Fibroblast of lung (primary cell): ENCODE measurements at places on chromosomes 3 and 15.

- no peak for DNase-seq
Measured at GRCh38 chr3:56940321-56940720, 120.1 kb upstream of the SPATA12 start.

- DNase-seq: peak; percentile 76
Measured at GRCh38 chr3:171804618-171805389, 5.5 kb downstream of the PLD1 start.

DNA sequence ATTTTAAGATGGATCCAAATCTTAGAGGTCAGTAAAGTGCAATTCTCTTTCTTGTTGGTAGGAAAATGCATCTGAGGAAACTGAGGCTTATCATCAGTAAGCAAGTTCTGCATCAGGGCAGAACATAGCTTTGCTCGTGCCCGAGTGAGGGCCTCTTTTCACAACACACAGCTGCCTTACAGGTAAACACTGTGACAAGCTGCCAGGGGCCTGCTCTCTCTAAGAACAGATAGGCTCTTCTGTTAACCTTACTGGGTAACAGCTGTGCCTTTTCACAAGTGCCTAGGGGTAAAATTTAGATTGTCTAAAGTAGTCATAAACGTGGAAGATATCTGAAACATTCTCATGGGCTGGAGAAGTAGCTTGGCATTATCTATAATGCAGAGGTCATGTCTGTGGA, 118.1 kb downstream of the C3orf38 start:
- no peak for DNase-seq

DNA sequence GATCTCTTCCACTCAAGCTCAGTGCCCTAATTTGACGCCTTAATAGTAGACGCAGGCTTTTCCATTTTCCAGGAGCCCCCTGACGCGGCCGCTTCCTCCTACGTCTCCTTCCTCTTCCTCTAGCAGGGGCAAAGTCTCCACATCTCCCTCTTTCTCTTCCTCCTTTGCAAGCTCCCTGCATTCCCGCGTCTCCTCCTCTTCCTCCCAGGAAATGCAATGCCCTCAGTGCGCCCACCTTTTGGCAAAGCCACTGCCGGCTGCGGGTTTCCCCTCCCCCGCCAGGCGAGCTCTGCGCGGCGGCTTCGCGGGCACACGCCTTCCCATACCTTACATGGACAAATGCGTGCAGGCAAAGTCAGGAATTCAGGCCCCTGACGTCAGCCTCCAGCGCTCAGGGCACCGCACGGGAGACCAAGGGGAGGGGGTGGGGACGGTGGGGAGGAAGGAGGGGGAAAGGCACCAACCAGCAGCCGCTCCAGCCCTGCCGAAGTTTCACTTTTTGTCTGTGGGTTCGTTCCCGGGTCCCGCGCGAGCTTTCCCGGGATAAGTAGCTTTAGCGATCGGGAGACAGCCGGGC, 432 bp upstream of the LPP start:
- peak; percentile 95 for DNase-seq

GRCh38 chr3:37981348-37981664, 9.3 kb upstream of the VILL start:
- DNase-seq: no peak

DNA sequence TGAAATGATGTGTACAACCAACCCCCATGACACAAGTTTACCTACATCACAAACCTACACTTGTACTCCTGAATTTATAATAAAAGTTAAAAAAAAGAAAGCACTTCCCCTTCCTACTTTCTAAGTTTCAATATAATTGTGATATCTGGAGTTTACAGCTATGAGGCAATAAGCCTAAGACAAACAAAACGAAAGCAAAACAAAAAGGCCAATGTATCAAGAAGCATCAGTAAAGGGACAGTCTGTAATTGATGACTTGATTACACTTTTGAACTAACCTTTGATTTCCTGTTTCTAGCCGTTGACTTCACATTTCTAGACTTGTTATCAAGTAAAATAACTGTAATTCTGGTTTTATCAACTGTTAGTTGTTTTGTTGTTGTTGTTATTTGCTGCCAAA, 187.5 kb upstream of the CNTN3 start:
- DNase-seq: no peak

DNA sequence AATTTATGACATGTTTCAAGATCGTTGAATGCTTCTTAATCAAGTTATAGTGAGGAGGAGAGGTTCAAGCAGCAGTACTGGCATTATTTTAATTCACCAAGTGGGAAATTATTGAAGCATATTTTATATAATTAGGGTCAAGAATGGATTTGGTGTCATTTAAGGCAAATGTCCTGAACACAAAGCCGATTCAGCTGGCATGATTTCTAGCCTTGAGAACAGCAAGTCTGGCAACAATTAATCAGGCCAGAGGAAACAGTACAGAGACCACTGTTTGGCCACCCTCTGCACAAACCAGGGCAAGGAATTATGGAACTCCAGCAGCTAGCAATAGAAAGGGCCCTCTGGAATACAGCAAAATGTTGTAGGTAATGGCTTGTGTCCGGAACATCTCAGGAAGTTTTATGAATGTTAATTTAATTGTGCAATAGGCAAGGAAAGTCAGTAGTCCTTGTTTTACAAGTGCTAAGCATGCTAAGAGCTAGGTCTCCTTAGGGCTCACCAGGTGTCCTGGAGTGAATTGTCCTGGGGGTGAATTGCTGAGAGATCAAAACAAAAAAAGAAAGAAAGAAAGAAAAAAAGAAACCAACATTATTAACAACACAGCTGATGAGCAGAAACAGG, 38.7 kb upstream of the SNRK start:
- DNase-seq: no peak

- no peak for DNase-seq
Measured at GRCh38 chr3:127411083-127411727, 123.4 kb upstream of the PRR20G start.

GRCh38 chr15:46231786-46232185, 597.0 kb downstream of the SQOR start:
- DNase-seq: no peak

DNA sequence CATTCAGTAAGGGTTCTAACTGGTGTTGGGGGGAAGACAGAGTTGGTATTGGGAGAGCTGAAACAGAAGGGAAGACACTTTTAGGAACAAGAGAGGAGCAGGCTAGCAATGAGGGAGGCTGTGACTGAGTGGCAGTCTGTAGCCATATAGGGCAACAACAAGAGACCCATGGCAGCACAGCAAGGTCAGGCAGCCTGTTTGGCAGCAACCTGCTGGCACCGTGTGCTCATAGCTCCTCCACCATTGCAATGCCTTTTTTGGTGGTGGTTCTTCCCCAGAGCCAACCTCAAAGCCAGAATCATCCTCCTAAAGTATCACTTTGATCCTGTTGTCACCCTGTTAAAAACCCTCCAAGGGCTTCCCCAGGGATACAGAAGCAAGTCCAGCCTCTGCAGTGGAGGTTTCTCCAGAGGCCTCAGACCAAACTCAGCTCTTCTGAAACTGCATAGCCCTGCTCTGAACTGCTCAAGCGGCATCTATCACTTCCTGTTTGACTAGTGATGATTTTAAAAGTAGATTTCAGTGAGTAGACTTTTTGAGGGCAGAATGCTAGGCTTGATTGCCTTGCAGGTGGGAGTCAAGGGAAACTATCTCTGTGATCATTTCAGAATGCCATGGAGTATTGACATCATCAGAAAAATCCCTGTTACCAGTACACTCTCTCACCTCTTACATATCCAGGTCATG, 176.9 kb downstream of the STAC start:
- no peak for DNase-seq

DNA sequence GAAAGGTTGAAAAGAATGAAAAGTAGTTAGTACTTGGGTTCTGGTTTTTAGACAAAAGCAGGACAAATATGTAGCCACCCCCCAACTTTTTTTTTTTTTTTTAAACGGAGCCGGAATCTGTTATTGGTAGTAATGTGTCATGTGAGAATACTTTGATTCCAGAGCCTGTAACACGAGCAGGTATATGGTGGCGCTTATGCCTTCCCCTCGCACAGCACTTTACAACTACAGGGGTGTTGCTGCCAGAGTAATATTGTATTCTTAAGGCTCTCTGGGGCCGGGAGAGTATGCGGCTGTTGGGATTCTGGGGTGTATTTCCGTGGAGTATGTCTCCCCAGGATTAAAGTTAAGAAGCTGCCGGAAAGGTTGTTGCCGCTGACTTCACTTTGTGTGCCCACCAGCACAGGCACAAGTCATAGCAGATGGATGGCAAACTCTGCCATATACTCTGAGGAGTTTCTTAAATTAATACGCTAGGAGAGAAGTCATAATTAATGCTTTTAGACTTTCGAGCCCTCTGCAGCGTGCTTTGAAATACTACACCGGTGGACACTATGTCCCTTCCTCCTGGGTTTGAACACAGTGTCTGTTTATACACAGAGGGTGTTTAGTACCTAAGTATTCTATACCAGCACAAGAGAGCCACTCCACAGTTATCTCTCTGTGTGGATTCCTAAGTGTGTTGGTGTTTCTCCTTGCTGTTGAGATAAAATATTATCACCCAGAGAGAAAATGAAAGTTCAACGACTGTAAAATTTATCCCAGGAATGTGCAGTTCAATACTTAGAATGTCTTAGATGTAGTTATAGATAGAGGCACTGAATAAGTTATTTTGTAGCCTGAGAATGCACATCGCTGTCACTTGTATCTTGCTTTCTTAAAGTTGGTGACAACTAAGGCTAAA, 1.4 kb downstream of the MBNL1 start:
- DNase-seq: peak; percentile 77

- DNase-seq: no peak
Measured at GRCh38 chr15:74445816-74446763, 12.3 kb upstream of the SEMA7A start.

DNA sequence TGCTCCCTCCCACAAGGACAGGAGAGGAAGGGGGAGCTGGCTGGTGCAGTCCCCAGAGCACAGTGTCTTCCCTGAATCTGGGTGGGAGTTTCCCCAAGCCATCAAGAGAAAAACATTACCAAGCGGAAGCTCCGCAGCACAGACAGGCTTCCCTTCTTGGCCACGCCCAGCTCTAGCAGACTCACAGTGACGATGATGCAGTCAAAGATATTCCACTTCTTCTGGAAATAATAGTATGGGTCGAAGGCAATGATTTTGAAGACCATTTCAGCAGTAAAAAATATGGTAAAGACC, 76.7 kb downstream of the SCN10A start:
- DNase-seq: no peak

DNA sequence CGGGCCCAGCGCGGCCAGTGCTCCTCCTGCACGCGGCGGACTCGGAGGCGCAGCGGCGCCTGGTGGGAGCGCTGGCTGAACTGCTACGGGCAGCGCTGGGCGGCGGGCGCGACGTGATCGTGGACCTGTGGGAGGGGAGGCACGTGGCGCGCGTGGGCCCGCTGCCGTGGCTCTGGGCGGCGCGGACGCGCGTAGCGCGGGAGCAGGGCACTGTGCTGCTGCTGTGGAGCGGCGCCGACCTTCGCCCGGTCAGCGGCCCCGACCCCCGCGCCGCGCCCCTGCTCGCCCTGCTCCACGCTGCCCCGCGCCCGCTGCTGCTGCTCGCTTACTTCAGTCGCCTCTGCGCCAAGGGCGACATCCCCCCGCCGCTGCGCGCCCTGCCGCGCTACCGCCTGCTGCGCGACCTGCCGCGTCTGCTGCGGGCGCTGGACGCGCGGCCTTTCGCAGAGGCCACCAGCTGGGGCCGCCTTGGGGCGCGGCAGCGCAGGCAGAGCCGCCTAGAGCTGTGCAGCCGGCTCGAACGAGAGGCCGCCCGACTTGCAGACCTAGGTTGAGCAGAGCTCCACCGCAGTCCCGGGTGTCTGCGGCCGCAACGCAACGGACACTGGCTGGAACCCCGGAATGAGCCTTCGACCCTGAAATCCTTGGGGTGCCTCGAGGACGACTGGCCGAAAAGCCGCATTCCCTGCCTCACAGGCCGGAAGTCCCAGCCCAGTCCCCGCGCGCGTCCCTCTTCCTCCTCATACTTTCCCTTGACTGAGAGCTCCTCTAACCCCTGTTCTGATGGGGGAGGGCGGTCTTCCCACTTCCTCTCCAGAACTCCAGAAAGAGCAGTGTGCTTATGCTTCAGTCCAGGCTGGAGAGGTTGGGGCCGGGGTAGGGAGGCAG, 1.4 kb upstream of the IL17RC start:
- DNase-seq: peak; percentile 59

GRCh38 chr3:30707825-30708224, 101.4 kb downstream of the TGFBR2 start:
- DNase-seq: no peak

- no peak for DNase-seq
Measured at GRCh38 chr3:16583551-16583950, 21.7 kb downstream of the DAZL start.

GRCh38 chr3:126259411-126260391, 79.3 kb upstream of the ALDH1L1 start:
- DNase-seq: peak; percentile 41

DNA sequence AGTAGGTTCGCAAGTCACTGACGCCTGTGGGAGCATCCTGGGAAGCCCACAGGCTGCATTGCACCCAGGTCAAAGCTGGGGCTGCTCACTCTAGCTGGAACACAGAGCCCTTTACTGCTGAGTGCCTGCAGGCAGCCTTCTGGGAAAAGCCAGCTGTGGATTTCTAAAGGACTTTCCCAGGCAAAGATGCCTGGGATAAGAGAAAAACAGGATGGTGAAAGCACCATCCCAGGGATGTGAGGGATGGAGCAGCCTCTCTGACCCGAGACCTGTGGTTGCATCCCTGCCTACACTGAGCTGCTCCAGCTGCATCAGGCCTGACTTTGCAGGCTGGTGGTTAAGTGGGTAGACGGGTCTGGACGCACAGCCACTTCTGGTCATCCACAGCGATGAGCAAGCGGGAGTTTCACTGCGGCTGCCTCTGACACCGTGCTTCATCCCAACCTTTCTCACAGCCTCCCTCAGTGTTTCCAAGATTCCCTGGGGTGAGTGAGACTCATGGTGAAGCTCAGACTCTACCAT, 52.5 kb upstream of the AMOTL2 start:
- DNase-seq: peak; percentile 79

DNA sequence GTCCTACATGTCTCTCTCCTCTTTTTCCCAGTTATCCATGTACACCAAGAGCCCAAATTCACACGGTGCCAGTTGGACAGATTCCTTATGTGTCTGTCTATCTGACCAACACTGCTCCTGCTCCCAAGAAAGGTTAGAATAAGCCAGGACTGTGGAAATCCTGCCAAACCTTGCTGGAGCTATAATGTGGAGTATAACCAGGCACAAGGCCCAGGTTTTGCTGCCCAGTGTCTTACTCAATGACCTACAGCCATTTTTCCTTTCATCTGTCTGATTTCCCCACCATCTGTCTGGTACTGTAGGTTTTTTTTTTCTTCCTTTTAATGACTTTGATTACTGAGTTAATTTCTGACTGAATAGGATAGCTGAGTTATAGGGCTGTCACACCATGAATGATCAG, 26.5 kb upstream of the MINDY4B start:
- no peak for DNase-seq

- no peak for DNase-seq
Measured at GRCh38 chr15:63288342-63288741, 10.9 kb downstream of the APH1B start.

GRCh38 chr15:95323796-95324195, 1006.7 kb upstream of the NR2F2 start:
- no peak for DNase-seq
